Left lobe of liver (tissue), 2 donors: ENCODE measurements at places on chromosomes 2 and 18. TPM values are rescaled to one million over a fixed set of nuclear protein-coding genes. Genes with fewer than 3 reads are reported as not detected.

NTSR2 gene
- total RNA-seq, result not detected

- no peak for DNase-seq
Measured at GRCh38 chr2:25009954-25010353, 31.9 kb upstream of the EFR3B start.

DNA sequence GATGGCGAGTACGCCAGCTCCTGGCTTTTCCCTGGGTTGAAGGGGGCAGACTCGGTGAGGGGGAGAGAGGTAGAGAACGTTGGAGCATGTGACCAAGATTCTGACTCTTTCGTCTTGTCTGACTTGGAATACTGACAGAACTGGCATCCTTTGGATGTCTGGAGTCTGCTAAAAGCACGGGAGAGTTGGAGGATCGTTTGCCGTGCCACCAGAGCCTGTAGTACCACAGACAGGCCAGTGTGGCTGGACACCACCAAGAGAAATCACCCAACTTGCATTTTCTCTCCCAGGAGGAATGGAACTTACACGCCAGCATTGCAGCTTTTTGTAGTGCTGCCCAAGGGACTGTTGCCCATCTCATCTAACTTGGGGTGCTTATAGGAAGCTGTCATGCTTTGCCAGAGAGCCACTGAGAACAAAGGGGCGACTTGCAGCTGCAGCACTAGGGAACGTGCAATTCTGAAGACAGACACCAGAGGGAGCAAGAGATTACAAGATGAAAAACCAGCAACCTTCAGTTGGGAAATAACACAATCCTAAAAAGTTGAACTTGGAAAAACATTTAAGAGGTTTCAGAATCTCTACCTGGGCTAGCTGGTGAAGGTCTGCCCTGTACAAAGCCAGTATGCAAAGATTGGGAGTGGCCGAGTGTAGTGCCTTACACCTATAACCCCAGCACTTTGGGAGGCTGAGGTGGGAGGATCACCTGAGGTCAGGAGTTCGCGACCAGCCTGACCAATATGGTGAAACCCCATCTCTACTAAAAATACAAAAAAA lies 24.1 kb downstream of the PSMG2 start:
- no peak for DNase-seq

CGREF1 gene
- 5.5 TPM for total RNA-seq

DNAJC5G gene
- total RNA-seq, result not detected

DNA sequence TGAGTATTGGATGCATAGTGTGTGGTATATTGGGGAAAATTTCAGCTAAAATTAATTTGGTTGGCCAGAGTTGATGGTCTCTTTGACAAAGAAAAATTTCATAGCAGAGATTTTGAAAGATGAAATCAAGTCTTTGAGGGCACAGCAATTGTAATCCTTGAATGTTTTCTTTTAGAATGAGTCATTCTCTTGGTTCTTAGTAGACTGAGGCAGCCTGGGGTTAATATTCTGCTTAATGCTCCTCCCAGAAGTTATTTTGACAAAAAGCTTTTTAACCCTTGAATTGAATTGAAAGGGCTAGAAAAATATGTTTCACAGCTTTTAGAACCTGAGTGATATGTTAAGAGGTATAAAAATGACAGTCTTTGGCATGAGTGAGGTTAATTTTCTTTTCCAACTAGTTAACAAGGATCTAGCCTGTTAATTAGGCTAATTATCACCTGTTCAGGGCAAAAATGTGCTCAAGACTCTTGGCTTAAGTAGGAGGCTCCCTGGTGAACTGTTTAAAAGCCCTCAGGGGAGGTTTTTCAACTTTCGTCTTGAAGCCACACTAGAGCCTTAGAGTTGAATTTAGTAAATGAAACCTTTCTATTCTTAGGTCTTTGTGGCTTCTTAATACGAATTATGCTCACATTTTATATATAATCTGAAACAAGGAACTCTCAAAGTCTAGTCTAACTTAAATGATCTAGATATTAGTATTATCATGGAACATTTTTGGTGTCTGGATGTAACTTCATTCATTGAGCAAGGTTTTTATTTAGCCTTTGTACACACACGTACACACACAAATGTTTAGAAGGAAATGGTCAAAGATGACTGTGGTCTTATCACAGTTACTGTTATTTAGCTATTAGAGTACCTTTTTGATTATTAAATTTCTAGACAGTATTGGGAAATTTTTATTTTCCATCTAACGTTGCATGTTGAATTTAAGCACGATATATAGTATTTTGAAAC lies 272.5 kb downstream of the ZNF407 start:
- DNase-seq, result no peak

EGR4 gene
- not detected for total RNA-seq

- no peak for DNase-seq
Measured at GRCh38 chr2:190315273-190315672, 4.4 kb downstream of the HIBCH start.

GRCh38 chr2:88199912-88200682 lies 30.0 kb downstream of the THNSL2 start:
- DNase-seq, result no peak

DNA sequence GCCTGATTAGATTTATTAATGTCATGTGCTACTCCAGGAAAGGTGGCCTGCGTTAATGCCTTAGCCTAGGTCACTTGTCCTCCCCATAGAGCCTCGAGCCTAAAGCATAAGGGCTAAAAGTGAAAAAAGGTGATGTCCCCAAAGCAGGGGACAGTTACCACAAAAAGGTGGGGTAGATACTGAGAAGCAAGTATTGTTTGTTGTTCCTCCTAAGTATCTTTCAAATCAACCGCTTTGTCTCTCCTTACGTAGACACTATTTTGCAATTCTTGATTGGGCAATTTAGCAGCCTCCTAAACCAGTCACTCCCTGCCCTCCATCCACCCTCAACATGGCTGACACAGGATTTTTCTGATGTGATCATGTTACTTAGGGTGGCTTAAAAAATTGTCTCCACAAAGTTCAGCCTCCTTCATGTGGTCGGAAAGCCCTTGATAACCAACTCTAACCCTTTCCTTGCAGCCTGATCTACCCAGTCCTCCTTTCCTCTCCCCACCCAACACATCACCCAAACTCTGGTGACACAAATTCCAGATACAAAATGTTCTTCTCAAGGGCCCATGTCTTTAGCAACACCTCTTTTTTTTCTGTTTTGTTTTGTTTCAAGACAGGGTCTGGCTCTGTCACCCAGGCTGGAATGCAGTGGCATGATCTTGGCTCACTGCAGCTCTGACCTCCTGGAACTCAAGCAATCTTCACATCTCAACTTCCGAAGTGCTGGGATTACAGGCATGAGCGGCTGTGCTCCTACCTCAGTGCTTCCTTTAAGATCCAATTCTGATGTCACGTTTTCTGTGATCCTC lies 6.9 kb downstream of the INHA start:
- DNase-seq, result no peak

- no peak for DNase-seq
Measured at GRCh38 chr2:25286025-25286400, 55.7 kb downstream of the DNMT3A start.

GRCh38 chr2:169222665-169223064 lies 139.7 kb downstream of the LRP2 start:
- DNase-seq, result no peak

DNA sequence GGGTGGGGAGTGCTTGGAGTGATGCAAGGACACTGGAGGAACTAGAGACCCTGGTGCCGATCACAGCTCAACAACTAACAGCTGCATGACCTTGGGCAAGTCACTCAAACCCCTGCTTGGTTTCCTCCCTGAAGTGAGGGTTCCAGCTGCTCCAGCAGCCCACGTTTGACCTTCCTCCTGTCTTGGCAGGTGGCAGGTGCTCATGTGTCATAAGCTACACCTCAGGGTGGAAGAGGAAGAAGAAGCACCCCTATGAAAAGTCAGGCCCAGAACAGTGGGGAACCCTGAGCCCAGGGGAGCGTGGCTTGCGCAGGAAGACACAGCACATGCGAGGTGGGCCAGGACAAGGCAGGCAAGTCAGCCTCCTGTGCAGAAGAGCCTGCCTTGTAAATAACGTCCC lies 42.4 kb downstream of the MRPL35 start:
- no peak for DNase-seq

- no peak for DNase-seq
Measured at GRCh38 chr2:14866736-14867352, 234.3 kb downstream of the LRATD1 start.

GKN1 gene
- not detected for total RNA-seq

DNA sequence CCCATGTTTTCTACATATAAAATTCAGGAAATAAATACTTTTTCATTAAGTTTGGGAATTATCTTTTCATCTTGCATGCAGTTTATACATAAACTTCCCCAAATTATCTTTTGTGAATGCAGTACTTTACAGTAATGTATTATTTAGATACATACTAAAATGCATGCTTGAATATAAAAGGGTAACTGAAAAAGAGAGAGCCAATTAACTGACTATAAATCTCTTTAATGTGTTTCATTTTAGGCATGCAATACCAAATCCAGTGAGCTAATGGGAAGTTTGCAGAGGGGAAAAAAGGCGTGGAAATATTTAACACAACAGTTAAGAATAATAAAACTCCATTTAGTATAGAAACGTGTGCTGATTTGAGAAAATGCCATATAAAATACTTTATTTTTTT lies 39.2 kb downstream of the COL4A4 start:
- no peak for DNase-seq

- no peak for DNase-seq
Measured at GRCh38 chr2:23012499-23012898, 372.5 kb upstream of the KLHL29 start.

GRCh38 chr2:197556456-197556855 lies 40.6 kb downstream of the MOB4 start:
- DNase-seq, result no peak

IHH gene
- 4.9 TPM for total RNA-seq

- no peak for DNase-seq
Measured at GRCh38 chr2:76415821-76416220, 705.1 kb upstream of the GCFC2 start.

DNA sequence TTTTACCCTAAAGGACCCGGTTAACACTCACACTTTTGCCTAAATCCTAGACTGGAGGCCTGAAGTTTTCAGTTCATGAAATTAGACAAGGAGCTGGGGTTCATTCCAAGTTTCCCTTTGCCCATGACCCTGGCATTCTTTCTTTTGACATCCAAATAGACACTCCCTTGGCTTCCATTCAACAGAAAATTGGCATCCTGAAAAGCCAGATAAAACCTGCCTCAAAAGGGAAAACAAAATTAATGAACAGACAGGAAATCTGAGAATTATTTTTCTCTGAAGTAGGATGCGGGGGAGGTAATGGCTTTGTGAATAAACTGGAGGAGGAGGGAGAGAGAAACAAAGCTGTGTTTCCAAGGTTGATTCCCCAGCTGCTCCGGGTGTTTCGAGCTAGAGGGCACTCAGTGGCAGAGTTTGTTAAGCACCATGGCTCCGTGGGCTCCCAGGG lies 41.0 kb downstream of the SPP2 start:
- DNase-seq, result no peak

DNA sequence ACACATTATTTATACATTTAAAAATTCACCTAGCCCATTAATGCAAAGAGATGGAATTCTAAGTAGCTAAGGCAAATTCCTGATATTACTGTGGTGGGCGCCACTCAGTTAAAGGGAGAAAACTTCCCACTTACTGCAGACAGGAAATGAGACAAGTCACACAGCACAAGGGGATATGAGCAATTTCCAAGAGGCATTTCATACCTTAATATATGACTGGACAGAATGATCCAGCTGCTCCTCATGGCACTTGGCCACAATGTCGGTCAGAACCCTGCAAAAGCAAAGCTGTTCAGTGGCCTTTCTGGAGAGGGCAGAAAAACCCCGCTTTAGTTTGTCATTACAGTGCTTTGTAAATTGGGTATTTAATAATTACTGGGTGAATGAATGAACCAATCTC lies 121.4 kb upstream of the CCDC195 start:
- DNase-seq, result no peak

- no peak for DNase-seq
Measured at GRCh38 chr2:70321370-70321769, 19.5 kb upstream of the FAM136A start.

DNA sequence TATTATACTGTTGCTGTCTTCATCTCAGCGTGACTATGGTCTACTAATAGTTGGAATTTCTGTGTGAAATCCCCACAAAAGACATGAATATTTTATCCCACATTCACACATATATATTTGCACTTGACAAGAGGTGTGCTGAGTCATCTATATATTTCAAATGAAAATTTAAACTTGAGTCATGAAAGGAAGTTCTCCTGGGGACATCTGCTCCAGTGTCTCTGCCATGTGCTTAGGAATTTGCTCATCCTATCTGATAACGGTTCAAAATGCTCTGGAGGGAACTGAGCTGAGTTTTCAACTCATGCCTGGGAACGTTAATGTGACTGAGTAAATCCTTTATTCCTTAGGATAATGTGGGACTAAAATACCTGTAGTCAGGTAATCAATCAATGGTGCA lies 326.2 kb upstream of the MEX3C start:
- DNase-seq, result no peak

- DNase-seq, result no peak
Measured at GRCh38 chr18:23266717-23267446, 131.6 kb downstream of the CABLES1 start.

DNA sequence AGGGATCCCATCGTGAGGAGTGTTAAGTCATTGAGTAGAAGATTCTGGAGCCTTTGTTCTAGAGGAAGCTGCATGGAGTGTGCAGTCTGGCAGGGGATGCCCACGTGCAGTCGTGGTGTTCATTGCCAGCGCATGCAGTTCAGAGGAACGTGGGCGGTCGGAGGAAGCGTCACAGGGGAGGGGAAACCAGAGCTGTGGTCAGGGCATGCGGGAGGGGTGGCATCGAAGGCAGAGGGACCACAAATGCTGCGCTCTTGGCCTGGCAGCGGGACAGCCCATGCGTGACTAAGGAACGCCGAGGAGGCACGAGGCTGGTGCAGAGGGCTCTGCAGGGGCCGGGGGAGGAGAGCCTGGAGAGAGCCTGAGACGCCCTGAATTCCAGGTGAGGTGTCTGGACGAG lies 141.1 kb downstream of the KLHL29 start:
- no peak for DNase-seq

DNA sequence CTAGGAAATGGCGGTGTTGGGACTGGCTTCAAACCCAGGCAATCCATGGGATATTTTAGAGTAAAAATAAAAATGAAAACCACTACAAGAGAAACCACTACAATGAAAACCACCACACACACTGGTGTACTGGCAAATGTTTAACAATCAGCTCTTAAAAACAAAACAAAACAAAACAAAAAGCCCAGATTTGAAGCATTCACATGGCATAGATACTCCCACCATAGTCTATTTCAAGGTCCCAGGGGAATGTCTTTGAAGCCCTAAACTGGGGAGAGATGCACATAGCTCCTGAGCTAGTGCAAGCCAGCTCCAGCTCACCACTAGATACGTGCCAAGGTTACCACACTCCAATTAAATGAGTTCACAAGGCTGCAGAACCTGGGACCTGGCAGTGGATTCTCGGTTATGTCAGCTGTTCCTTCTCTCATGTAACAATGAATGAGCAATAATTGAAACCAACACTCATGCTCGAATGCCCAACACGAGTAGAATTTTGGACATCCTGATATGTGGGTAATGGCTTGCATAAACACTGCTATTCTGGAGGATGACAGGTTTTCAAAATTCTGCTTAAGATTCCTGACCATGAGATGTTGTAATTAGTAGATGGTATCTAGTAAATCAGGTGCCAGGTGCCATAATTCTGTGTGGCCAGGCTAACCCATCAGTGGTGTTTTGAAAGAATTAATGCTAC lies 102.2 kb downstream of the OSBPL6 start:
- DNase-seq, result no peak

- no peak for DNase-seq
Measured at GRCh38 chr2:143907801-143908200, 612.1 kb downstream of the ZEB2 start.

USP40 gene
- 25.8 TPM for total RNA-seq

- DNase-seq, result no peak
Measured at GRCh38 chr2:238689331-238689730, 158.6 kb upstream of the TWIST2 start.
